GM23338 (cell line): ENCODE measurements at places on chromosomes 13 and 19. TPM values are rescaled to one million over a fixed set of nuclear protein-coding genes. Genes with fewer than 3 reads are reported as not detected.

CLC gene
- 0.63 TPM in 1 of 2 replicates, not detected in the other for polyA plus RNA-seq

CELF5 gene
- 5.6 TPM in 2 replicates for polyA plus RNA-seq

LIM2 gene
- not detected in 2 replicates for polyA plus RNA-seq

DNA sequence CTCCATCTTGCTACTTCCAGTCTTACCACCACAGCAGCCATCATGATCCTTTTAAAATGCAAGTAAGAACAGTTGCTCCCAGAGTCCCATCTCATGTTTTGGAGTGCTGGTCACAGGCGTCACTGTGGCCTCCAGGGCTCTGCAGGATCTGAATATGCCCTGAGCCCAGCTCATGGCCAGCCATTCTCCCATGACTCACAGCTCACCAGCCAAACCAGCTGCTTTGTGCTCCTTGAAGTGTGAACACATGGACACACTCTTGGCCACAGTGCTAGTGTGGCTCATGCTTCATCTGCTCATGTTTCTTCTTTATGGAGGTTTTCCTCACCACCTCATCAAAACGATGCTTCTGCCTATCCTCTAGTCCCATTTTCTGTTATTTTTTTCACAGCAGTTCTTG is 466.5 kb downstream of the UQCRFS1 start:
- DNase-seq, result no peak

DNA sequence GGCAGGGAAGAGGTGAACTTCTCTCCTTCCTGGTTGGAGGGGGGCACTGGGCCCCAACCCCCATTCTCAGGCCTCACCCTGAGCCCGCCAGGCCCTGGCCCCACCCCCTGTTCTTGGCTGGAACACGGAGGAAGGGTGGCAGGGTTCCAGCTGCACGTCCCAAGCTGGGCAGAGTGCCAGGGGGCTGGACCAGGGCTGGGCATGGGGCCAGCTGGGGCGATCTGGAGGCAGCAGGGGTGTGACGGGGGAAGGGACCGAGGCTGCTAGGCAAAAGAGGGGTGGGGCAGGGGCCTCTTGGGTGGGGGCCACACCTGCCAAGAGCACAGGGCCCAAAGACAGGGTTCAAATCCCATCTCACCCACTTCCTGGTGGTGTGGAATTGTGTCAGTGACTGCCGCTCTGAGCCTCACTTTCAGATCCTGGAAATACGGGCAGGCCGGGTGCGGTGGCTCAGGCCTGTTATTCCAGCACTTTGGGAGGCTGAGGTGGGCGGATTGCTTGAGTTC is 2.2 kb downstream of the HIF3A start:
- DNase-seq, result no peak
